ENCODE measurements at places on chromosomes 4 and X.

DNA sequence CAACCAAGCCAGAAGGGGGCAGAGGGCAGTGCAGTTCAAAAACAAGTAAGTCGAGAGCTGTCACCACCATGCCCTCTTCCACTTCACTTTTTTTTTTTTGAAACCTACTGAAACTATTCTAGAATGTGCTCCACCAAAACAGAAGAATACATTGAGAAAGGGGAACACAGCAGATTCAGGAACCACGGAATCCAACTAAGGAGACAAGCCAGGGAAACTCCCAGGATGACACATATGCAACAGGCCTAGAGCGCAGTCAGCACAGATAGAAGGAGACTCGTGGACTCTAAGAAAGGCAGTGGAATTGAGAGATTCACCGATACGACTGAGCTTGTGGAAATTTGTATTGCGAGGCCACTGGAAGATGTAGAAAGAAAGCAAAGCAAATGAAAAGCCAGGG lies 66.1 kb downstream of the PHKA2 start:
- DNase-seq, result no peak

GRCh38 chr4:175656649-175657048 lies 155.4 kb downstream of the GPM6A start:
- DNase-seq, result no peak

DNA sequence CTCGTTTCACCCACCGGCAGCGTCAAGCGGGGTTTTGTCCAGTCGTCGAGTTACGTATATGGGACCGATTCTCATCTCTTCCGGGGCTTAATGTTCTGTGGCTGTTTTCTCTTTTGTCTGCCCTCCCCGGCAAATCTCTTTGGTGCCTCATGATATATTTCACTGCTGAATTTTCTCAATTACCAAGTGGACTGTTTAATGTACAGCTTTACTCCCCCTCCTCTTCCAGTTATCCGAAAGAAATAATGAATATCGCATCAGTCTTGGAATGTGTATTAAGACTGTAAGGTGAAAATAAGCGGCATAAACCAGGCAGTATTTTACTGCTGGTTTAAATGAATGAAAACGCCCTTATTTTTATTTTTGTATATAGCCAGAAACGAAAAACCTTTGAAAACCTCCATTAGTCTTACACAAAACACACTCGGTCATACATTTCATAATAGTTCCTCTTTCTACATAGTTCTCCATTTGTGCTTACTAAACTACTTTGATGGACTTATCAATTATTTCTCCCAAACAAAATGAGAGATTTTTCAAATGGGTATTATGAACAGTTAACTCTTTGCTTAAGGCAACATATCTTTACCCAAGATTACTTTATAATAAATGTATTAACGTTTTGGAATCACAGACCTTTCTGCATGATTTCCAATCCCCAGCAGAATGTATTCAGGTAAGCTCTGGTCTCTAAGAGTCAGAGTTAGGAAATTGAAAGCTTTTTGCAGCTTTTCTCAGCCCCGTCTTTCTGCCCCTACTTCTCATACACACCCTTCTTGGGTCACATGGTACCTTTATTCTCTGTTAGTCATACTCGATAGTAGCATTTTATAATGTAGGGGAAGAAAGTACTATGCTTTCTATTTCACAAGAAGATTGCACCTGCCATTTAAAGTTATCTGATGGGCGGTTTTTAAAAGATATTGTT lies 979 bp downstream of the RP2 start:
- no peak for DNase-seq

DNA sequence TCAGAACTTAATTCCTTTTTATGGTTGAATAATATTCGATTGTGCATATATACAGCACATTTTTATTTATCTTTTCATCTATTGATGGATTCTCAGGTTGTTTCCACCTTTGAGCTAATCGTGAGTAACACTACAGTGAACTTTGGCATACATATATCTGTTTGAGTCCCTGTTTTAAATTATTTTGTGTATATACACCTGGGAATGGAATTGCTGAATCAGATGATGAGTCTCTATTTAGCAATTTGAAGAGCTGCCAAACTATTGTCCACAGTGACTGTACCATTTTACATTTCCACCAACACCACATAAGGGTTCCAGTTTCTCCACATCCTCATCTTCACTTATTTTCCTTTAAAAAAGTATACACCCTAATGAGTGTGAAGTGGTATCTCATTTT lies 166.2 kb upstream of the FGF13 start:
- no peak for DNase-seq

GRCh38 chr4:189021831-189022230 lies 882.6 kb downstream of the TRIML1 start:
- no peak for DNase-seq

DNA sequence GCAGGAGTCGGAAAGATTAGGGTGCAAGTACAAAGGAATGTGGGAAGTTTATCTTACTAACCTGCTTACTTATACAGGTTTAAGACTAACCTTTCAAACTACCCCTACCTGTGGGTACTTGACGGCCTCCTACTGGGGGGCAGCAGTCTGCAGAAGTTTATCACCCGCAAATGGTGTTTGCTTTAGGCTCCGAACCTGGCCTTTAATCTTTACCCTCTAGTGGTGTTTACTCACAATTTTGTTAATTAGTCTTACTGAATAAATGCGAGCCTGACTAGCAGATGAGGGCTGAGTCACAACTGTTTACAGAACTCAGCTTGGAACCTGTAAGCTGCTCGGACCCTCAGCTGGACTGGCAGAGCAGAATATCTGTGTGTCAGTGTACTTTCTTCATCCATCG lies 204.2 kb upstream of the GPRIN3 start:
- no peak for DNase-seq

DNA sequence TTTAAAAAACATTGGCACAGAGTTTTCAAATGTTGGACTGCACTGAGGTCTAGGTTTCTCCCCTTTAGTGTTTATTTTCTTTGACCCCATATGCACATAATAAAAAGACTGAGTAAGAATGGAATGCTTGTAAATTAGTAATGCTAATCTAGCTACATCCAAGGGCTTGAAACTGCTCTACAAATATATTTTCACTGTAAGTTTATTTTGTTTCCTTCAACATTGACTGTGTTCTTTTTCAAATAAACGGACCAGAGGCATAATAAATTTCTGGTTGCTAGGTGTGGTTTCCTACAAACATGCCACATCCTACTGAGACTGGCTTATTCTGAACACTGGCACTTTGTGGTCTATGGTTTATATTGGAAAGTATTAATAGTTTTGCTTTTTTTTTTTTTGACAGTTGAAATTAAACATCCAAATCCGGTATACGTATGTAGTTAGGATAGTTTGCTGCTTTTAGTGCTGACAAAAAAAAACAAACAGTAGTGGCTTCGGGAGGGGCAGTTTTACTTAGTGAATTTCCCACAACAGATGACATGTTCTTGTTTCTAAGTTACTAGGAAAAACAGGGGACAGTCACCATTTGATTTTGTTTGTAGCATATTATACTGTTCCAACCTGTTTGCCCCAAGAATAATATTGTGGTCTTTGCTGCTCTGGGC lies 13.2 kb downstream of the CA5B start:
- no peak for DNase-seq

- DNase-seq, result no peak
Measured at GRCh38 chrX:77788050-77788449, 2.0 kb upstream of the ATRX start.

GRCh38 chr4:7909463-7910262 lies 30.0 kb downstream of the AFAP1 start:
- DNase-seq, result no peak

DNA sequence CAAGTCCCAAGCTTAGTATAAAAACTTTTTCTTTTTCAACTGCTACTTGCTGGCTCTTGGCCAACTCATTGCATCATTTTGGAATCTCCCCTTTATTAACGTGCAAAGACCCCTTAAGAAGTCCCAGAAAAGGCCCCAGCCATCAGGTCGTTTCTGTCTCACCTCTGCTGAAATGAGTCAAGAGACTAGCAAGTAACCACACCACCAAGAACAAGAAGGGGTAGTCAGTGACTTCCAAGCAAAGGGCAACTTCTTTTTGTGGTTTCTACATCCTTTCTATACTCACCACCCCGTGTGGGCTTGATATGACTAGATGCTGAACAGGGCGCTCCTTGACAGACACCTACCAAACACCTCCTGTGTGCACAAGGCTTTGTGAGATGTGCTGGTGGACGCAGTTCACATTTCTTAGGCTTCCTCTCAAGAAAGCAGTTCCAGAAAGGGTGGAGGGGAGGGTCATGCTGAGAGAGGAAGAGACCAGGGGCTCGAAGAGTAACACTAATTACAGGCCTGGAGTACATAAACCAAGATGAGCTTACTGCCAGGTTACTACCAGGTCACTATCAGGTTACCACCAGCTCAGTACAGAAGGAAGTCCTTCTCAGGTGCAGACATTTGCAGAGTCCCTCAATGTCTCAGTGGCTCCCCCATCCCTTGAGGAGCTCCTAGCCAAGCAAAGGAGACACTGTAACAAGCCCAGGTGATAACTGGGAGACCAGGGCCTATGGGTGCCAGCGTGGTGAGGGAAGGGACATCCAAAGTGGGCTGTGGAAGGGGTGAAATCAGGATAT lies 19.3 kb downstream of the JAKMIP1 start:
- DNase-seq, result no peak

DNA sequence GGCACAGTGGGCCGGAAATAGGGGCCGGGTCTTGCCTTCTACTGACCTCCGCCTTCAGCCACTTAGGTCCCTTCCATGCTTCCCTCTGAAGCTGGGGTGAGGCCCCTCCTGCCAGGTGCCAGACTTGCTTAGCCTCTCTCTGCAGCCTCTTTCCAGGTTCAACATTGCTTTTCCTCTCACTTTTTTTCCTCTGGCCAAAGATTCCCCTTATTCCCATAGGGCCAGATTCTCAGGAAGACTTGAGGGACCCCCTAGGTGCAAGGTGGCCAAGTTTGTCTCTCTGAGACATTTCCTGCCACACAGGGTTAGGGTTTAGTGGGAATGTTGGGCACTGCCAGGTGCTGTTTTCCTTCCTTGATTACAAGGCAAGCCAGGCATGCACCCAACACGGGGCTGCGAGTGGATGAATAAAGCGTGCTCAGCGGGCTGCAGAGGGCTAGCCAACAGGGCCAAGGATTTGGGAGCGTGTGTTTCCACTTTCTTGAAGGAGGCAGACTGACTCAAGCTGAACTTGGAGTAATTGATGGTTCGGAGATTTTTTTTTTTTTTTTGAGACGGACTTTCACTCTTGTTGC lies 7.6 kb upstream of the GJB1 start:
- DNase-seq, result no peak

DNA sequence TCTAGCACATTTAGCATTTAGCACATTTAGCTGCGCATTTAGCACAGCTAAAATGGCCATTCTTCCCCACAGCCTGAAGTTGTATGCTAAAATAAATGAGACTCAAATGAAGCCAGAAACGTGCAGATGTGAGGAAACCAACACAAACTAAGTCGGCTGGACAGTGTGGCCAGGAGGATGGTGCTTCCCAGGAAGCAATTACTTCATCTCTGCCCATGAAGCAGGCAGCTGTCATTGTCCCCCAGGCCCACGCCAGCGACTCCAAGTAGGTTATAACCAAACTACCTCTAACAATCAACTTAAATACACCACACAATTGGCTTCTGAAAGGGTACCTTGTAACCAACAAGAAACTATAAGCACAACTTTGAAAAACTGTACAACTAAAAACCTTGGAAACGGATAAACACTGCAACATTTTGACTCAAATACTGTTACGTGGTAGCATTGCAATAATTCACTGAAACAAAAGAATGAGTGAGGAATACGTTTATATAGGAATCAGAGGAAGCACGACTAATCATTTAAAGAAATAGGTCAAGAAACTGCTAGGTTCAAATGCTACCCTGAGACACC lies 39.2 kb downstream of the AFAP1 start:
- DNase-seq, result no peak

GRCh38 chrX:109783701-109784079 lies 50.6 kb upstream of the ACSL4 start:
- no peak for DNase-seq

DNA sequence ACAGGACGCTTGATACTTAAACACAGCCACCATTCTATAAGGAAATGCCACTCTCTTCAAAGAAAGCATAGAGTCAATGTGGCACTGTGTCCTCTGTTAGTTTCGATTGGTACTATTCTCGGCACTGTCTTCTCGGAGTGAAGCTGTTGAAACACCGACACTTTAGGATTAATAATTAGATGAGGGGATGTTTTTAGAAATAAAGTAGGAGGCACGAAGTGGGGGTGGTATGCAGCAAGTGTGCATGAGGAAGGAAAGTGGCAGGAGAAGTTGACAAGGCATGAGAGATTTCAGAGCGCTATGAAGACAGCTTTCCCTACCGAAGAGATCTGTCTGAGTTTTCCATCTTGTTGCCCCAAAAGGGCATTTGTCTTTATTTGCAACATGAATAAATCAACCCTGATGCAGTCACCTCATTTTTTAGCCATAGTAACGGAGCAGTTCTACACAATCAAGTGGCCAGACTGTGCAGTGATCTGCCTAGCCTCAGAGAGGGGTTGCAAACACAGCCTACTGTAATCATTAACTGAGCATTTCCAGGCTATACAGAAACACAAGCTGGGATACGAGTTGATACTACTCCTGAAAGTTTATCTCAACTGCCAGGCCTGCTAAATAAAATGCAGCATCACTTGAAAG lies 8.3 kb downstream of the GPRIN3 start:
- no peak for DNase-seq

DNA sequence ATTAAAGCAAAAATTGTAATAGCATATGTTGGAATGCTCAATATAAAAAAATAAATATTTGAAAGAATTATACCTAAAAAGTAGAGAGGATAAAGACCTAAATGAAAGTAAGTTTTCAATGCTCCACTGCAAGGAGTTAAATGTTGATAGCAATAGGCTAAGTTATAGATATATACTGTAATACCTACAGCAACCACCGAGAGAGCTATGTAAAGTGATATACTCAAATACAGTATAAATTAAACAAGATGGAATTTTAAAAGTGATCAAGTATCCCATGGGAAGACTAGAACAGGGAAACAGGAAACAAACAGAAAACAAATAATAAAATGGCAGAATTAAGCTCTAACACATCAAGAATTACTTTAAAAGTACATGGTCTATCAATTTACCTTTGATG lies 73.9 kb downstream of the CASP3 start:
- no peak for DNase-seq

GRCh38 chrX:123525123-123525725 lies 207.6 kb downstream of the THOC2 start:
- no peak for DNase-seq

GRCh38 chr4:97911236-97911906 lies 231.9 kb downstream of the STPG2 start:
- DNase-seq, result no peak

GRCh38 chr4:113540859-113541258 lies 220.7 kb downstream of the CAMK2D start:
- DNase-seq, result no peak

DNA sequence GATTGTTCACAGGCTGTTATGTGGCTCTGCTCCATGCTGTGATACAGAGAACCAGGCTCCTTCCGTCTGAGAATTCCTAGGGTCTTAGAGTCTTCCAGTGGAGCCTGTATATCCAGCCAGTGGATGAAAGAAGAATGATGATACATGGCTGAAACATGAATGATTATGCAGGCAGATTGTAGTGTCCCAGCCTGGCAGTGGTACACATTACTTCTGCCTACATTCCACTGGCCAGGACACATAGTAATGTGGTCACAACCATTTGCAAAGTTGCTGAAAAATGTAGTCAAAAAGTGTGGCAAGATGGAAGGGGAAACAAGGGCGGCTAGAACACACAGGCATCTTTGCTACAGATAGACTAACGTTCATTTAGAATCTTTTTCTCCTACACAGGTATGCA lies 4.5 kb upstream of the GBA3 start:
- no peak for DNase-seq

All from effector CD8-positive, alpha-beta T cell (primary cell).